ENCODE measurements at places on chromosomes 1 and 21.

GRCh38 chr1:14940285-14940870 is 213.2 kb upstream of the TMEM51 start:
- no peak for DNase-seq

GRCh38 chr1:151060657-151061421 is 642 bp downstream of the MLLT11 start:
- no peak for DNase-seq

GRCh38 chr21:35779690-35780570 is 280.4 kb downstream of the SETD4 start:
- DNase-seq = no peak

DNA sequence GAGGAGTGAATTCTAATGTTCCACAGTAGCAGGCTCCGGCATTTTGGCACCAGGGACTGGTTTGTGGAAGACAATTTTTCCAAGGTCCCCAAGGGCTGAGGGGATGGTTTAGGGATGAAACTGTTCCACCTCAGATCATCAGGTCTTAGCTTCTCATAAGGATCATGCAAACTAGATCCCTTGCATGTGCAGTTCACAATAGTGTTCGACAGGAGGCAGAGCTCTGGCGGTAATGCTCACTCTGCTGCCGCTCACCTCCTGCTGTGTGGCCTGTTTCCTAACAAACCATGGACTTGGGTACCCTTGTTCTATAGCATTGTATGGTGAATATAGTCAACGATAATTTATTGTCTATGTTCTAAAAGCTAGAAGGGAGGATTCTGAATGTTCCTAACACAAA is 16.6 kb downstream of the CRNN start:
- no peak for DNase-seq

DNA sequence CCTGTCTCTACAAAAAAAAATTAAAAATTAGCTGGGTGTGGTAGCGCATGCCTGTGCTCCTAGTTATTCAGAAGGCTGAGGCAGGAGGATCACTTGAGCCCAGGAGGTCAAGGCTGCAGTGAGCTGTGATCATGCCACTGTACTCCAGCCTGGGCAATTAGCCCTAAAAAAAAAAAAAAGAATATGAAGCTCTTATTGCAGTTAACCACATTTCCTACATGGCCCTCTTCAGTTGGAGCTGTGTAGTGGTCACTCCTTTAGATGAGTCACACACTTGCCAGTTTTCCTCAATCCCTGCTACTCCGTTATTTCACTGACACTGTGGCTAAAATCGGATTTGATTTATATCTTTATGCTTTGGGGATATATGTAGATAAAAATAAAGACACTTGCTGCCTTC is 11.8 kb downstream of the NFYC start:
- no peak for DNase-seq

- DNase-seq = no peak
Observed at GRCh38 chr1:207913951-207914350, 3.0 kb upstream of the CD34 start.

- DNase-seq = no peak
Observed at GRCh38 chr1:99264201-99265021, at the start of gene PLPPR4. PLPPR4 (plus strand) TSS chr1:99264492; CDS start chr1:99264594, 102 bp downstream.

GRCh38 chr21:18498431-18498830 is 94.8 kb upstream of the TMPRSS15 start:
- DNase-seq = no peak

GRCh38 chr1:39900662-39901463 is 854 bp downstream of the MYCL start:
- DNase-seq = no peak

- DNase-seq = no peak
Observed at GRCh38 chr1:87968197-87968955, 639.7 kb downstream of the LMO4 start.

DNA sequence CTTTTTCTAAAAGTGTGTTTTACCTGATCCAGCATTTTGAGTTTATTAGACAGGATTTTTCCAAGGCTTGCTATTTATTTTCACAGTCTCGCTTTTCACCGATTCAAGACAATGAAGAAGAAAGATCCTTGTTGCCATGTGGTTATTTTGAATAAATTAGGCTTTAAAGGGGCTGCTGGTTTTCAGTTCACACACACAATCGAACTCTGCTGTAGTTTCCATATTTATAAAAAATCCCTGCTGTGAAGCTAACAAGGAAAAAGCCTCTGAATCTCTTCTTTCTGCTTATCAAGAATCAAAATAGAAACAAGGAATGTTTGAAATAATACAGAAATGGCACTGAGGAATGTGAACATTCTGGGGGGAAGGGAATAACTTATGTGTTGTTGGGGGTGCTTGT is 102.5 kb upstream of the KAZN start:
- no peak for DNase-seq

DNA sequence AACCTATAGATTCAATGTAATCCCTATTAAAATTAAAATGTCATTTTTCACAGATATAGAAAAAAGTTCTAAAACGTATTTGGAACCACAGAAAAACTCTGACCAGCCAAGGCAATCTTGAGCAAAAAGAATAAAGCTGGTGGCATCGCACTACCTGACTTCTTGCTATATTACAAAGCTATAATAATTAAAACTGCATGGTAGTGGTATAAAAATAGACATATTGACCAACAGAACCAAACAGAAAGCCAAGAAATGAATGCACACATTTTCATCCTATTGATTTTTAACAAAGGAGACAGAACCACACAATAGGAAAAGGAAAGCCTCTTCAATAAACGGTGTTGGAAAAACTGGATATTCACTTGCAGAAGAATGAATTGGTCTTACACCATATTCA is 9.2 kb upstream of the SHISAL2A start:
- DNase-seq = no peak

GRCh38 chr1:22868331-22868730 is 104.3 kb downstream of the LACTBL1 start:
- DNase-seq = no peak

DNA sequence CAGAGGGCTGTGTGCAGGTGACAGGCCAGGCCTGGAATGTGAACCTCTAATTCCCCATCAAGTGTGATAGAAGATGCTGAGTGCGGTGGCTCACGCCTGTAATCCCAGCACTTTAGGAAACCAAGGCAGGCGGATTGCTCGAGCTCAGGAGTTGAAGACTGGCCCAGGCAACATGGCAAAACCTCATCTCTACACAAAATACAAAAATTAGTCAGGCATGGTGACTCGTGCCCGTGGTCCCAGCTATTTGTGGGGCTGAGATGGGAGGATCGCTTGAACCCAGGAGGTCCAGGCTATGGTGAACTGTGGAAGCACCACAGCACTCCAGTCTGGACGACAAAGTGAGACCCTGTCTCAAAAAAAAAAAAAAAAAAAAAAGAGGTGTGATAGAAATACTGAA is 40.1 kb upstream of the PUM1 start:
- DNase-seq = no peak

DNA sequence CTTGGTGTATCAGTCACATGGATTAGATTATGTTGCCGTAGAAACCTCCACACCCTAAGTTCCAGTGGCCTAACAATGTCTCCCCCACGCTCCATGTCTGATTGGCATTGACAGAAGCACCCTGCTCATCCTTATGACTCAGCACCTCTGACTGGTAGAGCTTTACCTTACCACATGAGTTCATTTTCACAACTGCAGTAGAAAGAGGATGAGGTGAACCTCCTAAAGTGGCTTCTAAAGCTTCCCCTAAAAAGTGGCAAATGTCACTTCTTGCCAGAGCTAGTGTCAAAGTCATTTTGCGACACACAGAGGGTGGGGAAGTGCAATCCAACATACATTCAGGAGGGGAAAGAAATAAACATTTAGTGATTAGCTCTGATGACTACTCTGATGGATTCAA is 30.6 kb upstream of the LYPD8 start:
- no peak for DNase-seq

GRCh38 chr1:166353213-166353612 is 186.4 kb upstream of the FAM78B start:
- no peak for DNase-seq

DNA sequence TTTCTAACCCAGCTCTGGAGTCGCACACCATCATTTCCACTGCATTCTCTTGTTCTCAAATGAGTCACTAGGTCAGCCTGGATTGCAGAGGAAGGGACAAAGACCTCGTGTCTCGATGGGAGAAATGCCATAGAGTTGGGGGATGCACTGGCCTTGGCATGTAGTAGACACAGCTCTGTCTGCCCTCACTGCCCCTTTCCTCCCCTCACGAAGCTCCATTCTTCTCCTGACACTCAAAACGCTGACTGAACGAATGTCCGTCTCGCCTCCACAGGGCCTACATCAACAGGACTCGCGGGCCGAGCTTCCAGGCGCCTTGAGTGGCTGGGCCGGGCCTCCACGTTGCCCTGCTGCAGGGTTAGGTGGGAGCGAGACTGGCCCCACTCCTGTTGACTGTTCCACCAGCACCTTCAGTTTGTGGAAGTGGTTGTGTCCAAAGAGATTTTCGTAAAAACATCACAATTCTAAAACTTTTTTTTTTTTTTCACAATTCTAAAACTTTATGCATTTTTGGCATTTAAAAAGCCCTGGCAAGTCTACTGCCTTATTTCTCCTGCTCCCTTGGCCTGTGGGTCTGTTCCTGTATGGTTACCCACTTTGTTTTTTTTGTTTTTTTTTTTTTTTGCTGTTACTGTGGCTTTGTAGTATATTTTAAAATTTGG is 18.8 kb downstream of the PKNOX1 start:
- no peak for DNase-seq

DNA sequence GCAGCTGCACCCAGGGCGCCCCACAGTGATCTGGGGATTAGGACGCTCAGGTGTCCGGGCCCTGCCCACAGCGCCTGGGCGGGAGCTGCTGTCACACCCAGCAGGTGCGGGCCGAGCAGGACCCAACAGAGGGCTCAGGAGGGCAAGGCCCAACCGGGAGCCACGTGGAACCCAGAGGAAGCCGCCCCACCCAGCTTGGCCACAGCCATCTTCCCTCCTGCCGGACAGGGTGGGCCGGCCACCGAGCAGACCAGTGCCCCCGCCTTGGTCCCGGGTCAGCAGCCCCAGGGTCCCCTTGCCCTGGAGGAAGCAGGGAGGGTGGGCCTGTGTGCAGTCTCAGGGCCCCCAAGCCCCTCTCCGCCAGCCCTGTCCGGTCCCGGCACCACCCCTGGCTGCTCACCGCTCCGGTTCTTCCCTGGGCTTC is 6.3 kb upstream of the TTLL10 start:
- no peak for DNase-seq

- DNase-seq = no peak
Observed at GRCh38 chr1:44625348-44625747, 48.9 kb downstream of the TMEM53 start.

DNA sequence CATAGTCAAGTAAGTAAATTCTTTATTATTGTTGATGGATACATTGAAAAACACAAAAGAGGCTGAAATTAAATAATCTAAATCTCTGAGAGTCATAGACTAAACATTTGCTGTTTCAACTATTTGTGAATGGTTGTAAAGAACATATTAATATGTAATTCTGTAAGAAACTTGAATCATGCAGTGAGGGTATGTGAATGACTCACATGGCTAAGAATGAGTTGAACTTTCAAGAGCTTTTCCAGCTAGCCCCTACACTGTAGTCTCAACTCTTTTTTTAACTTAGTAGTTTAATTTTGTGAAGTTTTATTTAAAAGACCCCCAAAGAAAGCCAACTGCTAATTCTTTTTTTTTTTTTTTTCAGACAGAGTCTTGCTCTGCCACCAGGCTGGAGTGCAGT is 588.1 kb downstream of the DPYD start:
- DNase-seq = no peak

DNA sequence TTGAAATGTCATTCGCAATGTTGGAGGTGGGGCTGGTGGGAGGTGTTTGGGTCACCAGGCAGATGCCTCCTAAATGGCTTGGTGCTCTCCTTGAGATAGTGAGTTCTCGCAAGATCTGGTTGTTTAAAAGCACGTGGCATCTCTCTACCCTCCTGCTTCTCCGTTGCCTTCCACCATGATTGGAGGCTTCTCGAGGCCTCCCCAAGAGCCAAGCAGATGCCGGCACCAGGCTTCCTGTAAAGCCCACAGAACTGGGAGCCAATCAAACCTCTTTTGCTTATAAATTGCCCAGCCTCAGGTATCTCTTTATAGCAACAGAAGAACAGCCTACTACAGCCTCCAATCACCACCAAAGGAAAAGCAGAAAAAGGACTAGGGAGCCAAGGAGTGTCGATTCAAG is 80.5 kb downstream of the PDE9A start:
- no peak for DNase-seq

DNA sequence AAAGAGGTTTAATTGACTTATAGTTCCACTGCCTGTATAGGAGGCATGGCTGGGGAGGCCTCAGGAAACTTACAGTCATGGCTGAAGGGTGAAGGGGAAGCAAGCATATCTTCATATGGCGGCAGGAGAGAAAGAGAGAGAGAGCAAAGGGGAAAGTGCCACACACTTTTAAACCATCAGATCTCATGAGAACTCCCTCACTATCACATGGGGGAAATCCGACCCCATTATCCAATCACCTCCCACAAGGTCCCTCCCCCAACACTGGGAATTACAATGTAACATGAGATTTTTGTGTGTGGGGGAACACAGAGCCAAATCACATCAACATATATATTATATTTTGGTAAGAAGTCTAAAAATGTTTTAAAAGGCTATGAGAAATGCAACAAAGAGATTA is 27.2 kb downstream of the FABP3 start:
- no peak for DNase-seq

DNA sequence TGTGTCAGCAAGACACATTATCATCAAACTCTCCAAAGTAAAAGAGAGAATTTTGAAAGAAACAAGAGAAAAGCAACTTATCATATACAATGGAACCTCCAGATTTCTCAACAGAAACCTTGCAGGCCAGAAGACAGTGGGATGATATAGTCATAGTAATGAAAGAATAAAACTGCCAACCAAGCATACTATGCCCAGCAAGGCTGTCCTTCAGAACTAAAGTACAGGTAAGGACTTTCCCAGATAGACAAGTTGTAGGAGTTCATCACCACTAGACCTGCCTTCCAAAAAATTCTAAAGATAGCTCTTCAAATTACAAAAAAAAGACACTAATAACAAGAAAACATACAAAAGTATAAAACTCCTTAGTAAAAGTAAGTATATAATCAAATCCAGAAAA is 33.2 kb upstream of the FOXD3 start:
- no peak for DNase-seq

DNA sequence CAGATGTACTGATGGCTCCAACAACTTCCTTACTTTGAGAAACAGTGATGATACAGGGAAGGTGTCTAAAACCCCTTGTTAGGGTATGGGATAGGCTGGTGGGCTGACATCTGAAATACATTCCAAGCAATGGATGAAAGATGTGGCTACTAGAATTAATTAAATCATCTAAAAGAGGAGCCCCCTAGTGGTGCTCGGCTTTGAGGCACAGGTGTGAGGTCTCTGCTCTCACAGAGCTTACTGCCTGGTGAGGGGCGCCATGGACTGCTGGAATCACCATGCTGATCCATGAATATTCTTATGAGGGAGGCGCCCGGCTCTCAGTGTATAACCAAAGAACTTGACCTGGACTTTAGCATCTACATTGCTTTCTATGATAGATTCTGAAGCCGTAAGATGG is 48.5 kb downstream of the GNG4 start:
- DNase-seq = no peak

DNA sequence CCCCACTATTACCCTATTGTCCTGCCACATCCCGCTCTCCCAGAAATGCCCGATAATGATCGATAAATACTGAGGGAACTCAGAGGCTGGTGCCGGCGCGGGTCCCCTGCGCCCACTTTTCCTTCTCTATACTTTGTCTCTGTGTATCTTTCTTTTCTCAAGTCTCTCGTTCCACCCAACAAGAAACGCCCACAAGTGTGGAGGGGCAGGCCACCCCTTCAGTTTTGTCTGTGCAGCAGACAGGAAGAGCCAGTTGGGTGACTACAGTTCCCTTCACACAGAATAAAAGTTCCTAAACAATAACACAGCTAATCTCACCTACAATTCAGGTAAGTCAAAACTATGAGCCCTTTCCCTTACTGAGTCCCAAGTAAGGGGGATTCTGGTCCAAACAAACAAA is 423.7 kb downstream of the SMYD3 start:
- no peak for DNase-seq

Data from T-helper 17 cell (primary cell).